Right renal cortex interstitium (tissue), 3 donors: ENCODE measurements at places on chromosomes 1 and 21. TPM values are rescaled to one million over a fixed set of nuclear protein-coding genes. Genes with fewer than 3 reads are reported as not detected.

- no peak for DNase-seq
Measured at GRCh38 chr21:28865488-28866186, 127.0 kb downstream of the LTN1 start.

GRCh38 chr21:34534522-34534921 is 22.5 kb upstream of the KCNE1 start:
- no peak for DNase-seq

GCSAML gene
- polyA plus RNA-seq: 0.69 TPM

FCAMR gene
- 5.9 TPM for polyA plus RNA-seq

SLC19A2 gene
- 20.3 TPM for polyA plus RNA-seq

DNA sequence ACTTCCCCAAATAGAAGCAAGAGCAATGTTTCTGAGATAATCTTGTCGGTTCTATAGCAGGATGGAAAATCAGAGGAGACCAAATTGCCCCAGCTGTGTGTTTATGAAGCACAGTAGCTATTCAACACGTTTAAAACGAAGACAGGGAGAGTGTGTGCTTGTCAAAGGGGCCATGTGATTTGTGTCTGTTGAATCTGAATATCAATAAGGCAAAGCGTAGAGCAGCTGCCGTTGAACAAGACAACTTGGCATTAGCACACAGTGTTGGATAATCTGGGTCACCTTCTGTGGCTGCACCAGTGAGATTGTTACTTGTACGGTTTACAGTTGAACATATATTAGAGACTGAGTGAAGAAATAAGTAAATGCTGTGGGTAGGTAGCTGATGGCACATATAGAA is 1.0 kb downstream of the CRB1 start:
- DNase-seq: no peak

DNA sequence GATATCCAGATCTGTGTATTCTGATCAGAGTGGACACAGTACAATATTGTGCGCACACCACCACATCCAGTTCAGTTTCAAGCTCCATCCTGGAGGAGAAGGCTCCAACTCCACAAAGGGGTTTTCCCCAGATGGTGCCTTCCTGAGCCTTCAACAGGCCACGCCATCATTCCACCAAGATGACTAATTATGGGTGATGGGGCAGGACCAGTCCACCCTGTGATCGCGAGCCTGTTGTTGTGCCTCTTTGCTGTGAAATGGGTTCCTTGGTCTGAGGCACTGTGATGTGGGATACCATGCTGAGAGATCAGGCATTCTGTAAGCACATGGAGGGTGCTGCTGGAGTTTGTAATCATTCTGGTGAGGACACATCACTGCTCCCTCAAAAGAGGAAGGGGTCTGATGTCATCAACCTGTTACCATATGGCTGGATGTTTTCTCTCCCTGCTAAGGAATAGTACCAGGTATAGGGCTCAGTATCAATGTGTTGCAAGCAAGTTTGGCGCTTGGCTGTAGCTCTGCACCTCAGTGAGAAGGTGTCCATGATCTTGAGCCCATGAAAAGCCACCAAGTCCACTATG is 6.7 kb upstream of the SH2D2A start:
- no peak for DNase-seq

- no peak for DNase-seq
Measured at GRCh38 chr1:8423269-8423691, 105.4 kb downstream of the SLC45A1 start.

GRCh38 chr1:158007667-158008386 is 14.4 kb downstream of the KIRREL1 start:
- DNase-seq: no peak

DNA sequence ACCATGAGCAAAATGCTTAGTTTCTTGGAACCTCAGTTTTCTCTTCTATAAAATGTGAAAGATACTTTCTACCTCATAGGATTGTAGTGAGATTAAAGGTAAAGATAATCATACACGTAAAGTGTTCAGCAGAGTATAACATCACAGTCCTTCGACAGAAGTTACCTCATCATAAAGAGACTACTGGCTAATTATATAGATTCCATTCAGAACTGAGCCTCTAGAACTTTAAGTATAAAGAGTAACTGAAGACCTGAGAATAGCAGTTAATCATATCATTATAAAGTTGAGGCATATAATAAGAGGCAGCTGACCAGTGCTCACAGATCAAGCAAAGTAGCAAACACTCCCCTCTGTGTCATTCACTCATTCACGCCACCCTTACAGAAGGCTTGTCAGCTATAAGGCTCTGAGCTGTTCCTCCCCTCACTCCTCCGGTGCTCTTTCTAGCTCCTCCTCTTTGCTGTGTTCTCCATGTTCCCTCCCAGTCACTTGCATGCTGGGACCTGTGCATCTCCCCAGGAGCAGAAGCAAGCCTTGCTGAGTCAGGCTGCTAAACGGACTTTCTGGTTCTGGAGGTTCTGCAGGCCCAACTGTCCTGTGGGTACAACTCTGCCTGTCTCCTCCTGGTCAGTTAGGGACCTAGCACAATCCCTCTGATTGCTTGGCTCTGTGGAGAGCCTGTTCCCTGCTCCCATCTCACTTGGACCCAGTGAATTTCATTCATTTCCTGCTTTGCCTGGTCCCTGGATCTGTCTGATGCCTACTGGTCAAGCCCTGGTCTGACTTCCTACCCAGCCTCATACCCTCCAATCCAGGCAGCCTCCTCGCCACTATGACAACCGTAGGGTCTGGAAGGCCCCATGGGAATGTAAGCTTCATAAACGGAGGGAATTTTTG is 28.3 kb upstream of the LY9 start:
- DNase-seq: no peak

OLFML2B gene
- 10.2 TPM for polyA plus RNA-seq

DNA sequence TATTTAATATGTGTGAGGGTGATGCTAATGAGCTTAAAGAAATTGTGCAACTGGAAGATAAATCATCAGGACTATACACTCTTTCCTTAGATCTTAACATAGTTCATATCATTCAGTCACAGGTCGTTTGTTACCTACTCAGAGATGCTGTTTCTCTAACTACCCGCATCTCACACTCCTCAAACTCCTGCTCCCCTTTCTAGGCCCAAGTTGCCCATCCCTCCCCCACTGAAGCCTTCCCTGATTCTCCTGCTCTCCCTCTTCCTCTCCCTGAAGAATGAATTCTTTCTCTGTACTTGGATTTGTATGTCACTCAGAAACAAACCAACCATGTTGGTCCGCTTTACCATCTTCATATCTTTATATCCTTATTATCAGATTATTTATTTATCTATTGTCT is 9.1 kb downstream of the SH3GLB1 start:
- DNase-seq: no peak

DNA sequence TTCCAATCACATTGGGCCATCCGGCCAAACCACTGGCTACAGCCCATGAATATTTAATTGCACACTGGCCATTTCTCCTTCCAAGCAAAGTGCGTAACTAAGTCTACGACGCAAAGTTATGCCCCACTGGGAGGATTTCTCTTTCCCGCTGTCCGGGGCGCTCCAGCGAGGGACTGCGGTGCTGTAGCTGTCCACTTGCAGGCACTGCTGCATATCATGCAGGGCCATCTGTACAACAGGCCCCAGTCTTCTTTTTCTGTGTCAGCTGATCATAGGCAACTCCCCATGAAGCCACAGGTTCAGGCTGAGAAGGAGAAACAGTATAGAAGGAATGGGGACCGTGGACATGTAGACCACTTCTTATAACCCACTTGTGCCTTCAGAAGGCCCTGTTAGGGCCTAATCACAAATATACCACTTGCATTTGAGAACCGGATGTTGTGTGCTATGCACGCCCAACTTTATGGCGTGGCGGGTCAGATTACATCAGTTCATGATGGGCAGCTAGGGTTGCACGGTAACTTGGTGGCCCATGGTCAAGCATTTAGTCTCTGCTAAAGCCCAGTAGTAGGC is 58.0 kb downstream of the ADSS2 start:
- no peak for DNase-seq

DNA sequence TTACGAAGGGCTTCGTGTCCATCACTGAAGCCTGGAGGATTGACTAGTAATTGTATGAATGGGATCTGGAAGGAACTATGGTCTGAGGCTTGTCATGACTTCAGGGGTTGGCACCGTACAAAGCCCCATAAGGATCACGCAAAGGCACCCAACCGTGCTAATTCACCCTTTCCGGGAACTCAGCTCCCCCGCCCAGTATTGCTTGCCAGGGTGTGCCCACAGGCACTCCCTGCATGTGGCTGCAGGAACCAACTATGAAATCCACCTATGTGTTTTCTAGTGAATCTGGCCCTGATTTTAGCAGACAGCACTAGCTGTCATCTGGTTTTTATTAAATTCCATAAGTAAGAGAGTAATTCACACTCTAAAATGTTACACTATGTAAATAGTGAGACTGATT is 139.2 kb downstream of the TM2D1 start:
- no peak for DNase-seq

DNA sequence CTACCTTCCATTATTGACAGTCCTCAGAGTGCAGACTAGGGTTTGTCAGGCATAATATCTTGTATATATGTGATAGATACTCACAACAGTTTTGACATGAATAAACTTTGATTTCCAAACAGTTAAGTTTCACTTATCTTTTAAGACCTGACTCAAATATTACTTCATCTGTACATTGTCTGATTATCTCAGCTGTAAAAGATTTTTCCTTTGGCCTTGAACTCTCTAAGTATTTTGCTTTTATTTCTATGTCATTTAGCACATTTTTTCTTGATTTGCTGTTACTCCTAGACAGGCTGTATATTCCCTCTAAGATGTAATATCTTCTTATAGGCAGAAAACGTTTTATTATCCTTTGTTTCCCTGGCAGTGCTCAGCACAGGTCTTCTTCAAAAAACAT is 65.6 kb upstream of the DMRTA2 start:
- DNase-seq: no peak

AMY1B gene
- 0.12 TPM for polyA plus RNA-seq

CD34 gene
- 118 TPM for polyA plus RNA-seq

DCDC2B gene
- polyA plus RNA-seq: 0.62 TPM

DNA sequence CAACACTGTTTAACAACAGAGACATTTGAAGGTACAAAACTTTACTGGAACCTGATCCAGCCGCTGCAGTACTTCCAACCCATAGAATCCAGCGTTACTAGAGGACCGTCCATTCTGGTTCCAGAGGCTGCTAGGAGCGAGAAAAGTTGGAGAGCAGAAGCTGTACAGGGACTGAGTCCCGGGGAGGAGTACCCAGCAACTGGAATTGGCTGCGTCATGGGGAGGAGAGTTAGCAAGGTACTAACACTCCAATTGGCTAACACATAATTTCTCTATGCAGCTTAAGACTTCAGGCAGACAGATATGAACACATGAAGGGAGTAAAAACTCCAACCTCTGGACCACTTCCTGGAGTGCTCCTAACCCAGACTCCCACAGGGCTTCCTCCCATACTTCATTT is 2.1 kb upstream of the QSOX1 start:
- DNase-seq: no peak

- DNase-seq: no peak
Measured at GRCh38 chr1:9589144-9589718, 520 bp downstream of the TMEM201 start.

DNA sequence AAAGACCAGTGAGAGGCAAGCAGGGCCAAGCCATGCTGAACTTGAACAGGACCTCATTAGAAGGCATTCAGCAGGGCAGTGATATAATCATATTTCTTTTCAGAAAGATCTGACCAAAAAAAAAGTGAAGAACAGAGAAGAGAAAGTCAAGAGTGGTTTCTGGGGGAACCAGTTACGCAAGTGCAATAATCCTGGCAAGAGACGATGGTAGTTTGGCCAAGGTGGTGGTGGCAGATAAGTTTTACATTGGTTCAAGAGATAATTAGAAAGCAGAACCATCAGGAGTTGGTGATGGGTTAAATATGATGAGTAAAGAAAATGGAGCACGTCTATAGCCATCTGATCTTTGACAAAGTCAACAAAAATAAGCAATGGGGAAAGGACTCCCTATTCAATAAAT is 54.3 kb downstream of the ZSWIM5 start:
- no peak for DNase-seq

PLA2G2C gene
- polyA plus RNA-seq: not detected

CFAP57 gene
- 2.7 TPM for polyA plus RNA-seq

DNA sequence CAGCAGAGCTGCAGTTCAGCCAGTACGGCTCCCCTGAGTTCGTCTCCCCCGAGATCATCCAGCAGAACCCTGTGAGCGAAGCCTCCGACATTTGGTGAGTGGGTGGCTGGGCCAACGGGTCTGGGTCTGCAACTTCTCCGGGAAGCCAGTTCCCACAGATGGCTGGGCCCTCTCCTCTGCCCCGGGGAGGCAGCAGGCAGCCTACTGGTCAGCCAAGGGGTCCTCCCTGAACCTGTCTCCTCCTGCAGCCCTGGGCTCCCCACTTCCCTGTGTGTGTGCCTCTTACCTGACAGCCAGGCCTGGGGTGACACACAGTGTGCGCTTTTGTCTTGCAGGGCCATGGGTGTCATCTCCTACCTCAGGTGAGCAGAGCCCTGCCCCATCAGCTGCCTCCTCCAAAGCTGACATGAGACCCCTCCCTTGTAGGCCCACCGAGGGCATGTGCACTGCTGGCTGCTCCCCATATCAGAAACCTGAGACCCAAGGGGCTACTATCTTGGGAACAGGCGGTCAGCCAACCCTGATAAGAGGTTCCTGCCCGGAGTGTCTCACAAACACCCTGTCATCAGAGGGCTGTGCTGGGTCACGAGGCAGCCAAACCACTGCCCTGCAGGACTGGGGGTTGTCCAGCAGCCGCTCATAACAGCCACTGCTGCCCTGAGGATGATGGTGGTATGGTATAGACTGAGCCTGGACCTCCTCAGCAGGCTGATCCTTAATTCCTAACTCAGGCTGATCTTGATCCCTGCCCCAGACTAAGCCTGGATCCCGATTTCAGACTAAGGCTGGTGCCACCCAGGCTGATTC is 37.6 kb downstream of the TRIM11 start:
- no peak for DNase-seq

GPR157 gene
- polyA plus RNA-seq: 1.5 TPM

AMPD2 gene
- 40.8 TPM for polyA plus RNA-seq

- DNase-seq: no peak
Measured at GRCh38 chr1:168825820-168826219, 96.8 kb upstream of the DPT start.

DNA sequence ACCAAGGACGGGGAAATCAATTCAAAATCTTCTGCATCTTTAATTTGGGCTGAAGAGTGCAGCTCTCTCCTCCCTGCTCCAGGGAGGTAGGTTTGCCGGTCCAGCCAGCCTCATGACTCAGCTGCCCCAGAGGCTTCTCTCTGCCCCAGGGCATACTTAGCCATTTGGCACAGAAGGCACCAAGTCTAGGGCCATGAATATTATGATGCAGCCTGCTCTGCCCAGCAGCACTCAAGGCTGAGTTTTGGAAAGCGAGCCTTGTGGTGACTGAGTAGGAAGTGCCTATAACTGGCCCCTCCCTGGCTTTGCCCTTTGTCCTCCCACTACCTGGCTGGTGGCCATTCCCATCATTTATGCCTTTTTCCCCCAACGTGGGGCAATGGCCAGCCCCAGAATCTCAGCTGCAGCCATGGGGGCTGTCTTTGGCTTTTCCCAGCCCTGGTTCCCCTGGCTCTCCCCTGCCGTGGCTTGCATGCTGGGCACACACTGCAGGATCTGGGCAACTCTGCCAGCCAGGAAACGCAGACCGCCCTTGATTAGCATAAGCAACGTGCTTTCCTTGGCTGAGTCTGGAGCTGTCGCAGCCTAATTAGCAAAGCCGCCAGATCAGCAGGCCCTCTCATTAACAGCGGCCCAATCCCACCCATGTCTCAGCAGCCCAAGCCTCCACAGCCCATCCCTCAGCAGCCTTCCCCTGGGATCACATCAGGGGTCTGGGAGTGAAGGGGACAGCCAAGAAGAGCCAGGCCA is 258.6 kb upstream of the TMEM51 start:
- DNase-seq: no peak
